ENCODE measurements at places on chromosomes 3 and 15.

GRCh38 chr3:173589116-173589515, 191.6 kb downstream of the NLGN1 start:
- no peak for DNase-seq

DNA sequence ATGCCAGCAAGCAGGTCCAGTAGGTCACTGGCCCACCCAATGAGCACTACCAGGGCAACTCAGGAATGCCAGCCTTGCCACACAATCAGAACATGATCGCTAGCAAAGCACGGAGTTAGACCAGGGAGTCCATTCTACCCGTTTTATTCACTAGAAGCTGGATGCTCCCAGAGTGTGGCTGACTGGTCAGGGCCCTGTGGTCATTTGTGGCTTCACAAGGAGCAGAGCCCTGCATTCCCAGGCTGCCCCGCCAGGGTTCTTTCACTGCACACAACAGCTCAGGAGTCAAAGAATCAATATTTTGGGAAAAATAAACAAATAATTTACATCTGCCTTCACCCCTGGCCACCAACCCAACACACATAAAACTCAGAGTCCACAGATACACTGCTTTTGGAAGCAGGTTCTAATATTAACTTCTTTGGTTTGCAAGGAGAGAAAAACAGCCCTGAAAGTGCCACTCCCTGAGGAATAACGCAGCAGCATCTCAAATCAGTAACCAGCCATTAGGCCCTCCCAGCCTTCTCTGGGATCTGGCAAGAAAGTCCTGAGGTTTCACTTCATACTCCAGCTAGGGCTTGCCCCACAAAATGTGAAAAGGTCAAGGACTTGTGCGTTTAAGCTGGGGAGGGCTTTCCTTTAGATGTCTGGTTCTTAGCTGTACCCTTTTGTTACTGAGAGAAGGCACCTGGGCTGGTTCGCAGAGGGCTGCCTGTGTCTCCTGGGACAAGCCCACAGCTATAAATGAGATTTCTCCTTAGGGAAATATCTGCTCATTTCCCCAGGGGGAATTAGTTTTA, 16.0 kb downstream of the SIAH2 start:
- no peak for DNase-seq

GRCh38 chr3:151890721-151891141, 17.3 kb downstream of the SUCNR1 start:
- DNase-seq, result no peak

- no peak for DNase-seq
These were observed 362.3 kb upstream of the CBLB start for GRCh38 chr3:106231086-106231485.

DNA sequence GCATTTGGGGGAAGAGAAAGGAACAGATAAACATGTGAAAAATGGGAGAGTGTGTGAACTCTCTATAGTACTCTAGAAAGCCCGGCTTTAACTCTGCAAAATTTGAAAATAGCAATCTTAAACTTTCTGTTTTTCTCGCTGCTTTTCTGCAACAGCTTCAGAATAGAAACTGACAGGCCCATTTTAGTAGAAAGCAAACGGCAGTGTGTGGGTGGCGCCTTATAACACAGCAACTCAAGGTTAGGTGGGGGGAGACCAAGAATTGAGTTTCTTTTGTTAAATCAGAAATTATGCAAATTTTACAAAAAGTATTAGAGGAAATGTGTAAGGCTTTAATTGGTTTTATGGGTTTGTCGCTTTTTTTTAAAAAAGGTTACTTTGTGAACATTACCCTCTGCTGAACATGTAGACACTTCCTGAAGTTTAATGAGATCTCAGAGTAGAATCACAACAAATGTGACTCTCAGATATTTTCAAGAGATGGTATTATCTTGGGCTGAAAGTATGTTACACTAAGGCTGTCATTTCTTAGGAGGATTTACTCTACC, 107.0 kb downstream of the PTPRG start:
- no peak for DNase-seq

GRCh38 chr3:138062626-138063025, 52.7 kb downstream of the CLDN18 start:
- DNase-seq, result no peak

GRCh38 chr3:184748219-184749135, 36.6 kb upstream of the MAGEF1 start:
- DNase-seq, result no peak

- no peak for DNase-seq
These were observed 339.9 kb upstream of the RBMS3 start for GRCh38 chr3:28940994-28941393.

DNA sequence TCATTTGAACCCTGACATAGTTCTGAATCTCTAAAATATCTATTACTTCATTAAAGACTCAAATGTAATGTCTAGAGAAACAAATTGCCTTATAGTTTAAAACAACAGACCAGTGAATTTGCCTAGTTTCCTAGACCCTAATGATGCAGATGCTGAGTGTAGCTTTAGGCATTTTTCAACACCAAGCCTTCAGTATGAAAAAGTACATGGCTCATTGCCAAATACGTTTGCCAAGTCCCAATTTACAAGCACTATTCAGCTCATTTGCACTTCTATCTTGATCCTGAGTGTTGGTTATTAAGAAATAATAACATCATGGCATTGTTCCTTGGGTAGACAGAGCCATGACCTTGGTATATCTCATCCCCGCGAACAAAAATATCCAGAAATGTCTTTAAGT, 46.8 kb downstream of the EOMES start:
- no peak for DNase-seq

DNA sequence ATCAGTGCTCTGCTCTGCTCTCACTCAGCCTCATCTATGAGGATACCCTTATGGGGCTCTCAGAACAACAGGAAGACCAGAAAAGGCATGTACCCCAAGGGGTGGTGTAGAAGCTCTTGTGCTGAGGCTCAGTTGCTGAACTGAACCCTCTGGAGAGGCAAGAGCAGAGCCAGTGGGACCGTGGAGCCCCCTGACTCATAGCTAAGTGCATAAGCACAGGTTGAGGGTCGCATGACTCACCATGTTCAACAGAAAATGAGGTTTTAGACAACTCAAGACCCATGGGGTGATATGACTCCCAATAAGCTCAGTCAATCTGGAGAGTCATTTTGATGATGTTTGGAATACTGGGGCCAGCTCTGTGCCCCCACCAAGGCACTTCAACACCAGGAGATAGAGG, 37.3 kb downstream of the CRYGS start:
- DNase-seq, result no peak

GRCh38 chr15:73754461-73754860, 1.3 kb upstream of the INSYN1 start:
- no peak for DNase-seq

DNA sequence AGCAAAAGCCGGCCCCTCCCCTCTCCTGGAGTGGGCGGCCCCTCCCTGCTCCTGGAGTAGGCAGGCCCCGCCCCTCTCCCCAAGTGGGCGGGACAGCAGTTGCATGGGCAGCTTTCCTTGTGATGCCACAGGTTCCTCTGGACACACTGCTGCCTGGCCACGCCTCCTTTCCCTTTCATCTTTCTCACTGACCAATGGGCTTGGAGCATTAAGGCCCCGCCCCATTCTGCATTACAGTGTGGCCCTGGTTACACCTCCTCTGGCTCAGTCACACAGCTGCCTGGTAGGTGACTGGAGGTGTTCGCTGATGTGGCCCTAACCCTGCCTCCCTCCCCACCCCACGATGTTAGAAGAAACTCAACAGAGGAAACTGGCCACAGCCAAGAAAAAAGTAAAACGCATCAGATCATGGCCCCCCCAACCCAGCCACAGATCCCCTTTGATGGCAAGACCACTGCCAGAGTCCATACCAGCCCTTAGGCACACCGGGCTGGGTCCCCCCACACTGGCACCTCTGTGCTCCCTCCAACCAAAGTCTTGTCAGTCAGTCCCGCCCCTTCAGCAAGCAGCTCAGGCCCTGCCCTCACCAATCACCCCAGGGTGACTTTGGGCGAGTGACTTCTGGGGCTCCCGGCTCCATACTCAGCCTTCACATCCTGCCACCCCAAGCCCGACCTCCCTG, 84.3 kb downstream of the ADAMTS7 start:
- DNase-seq, result no peak

DNA sequence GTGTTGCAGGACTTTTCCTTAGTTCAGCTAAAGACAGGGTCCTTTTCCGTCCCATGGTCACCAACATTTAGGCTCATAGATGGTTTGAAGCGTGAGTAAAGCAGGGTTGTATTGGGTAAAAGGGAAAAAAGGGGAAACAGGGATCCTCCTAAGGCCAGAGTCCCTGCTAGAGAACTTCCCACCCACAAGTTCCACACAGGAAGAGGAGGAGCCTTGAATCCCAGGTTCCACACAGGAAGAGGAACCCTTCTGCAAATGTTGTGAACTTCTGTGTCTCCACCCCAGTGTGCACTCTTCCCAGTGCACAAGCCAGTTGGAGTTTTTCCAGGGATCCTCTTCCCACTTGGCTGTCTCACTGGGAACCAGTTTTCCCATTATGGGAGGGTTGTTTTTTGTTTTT, 27.6 kb upstream of the ATP8B4 start:
- DNase-seq, result no peak

- no peak for DNase-seq
These were observed 7.6 kb downstream of the OR5K4 start for GRCh38 chr3:98361289-98361688.

DNA sequence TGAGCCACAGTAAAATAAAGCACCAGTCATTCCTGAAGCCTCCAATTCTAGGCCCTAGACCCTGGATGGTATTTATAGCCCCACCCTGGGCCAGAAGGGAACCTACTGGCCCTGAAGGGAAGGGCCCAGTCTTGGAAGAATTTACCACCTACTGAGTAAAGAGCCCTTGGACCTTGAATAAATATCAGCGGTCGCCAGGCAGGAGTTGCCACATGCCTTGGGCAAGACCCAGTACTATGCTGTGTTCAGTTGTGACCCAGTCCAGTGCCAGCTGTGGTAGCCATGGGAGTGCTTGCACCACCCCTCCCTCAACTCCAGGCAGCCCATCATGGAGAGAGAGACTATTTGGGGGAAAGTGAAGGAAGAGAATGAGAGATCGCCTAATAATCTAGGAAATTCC, 27.0 kb downstream of the NCBP2 start:
- no peak for DNase-seq

GRCh38 chr3:179069762-179070390, 1.7 kb downstream of the ZMAT3 start:
- no peak for DNase-seq

GRCh38 chr3:38118421-38119247, 18.3 kb downstream of the ACAA1 start:
- no peak for DNase-seq

DNA sequence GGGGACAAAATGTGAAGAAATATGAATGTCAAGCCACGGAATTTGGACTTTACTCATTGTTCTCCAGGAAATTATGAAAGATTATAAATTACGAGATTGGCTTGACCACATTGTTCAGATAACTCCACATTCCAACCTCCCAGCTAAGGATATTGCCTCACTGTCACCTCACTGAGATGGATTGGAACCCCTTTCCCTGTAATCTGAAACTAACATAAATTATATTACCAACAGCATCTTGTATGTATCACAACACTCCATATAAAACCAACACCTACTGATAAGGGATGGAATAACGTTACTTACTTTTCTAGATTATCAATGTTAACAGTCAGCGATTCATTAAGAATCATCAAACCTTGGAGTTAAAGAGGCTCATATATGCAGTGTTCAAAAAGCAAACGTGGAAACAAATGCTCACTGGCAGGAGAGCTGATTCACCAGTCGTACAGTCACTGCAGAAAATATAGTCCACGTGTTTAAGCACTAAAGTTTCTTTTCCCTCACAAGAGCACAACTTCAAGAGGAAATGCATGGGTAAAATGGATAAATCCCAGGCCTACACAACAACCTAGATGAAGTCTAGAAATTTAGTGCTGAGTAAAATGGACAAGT, 451.5 kb downstream of the FGF12 start:
- DNase-seq, result no peak

DNA sequence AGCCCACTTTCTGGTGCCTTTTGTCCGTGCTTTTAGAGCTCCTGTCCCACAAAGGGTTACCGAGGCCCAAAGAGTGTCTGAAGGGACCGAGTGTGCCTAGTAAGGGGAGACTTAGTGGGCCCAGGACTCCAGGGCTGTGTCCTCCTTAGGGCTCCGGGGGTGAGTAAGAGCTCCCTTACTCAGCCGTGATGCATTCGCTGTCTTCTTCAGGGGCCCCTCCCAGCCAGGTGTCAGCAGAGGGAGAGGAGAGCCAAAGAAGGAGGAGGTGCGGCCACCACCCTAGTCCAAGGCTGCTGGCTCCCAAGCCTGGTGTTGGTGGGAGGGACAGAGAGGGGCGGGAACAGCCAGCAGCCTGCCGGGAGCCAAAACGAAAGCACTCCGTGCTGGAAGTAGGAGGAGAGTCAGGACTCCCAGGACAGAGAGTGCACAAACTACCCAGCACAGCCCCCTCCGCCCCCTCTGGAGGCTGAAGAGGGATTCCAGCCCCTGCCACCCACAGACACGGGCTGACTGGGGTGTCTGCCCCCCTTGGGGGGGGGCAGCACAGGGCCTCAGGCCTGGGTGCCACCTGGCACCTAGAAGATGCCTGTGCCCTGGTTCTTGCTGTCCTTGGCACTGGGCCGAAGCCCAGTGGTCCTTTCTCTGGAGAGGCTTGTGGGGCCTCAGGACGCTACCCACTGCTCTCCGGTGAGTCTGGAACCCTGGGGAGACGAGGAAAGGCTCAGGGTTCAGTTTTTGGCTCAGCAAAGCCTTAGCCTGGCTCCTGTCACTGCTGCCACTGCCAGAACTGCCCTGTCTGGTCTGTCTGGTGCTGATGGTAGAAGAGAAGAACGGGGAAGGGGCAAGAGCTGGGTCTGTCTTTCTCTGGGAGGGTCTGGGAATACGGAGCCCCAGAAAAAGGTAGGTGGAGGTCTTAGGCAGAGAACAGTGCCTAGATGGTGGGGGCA, at the start of gene IL17RC:
Gene IL17RC (plus strand): TSS at position 365 of the 947 bp plus-strand sequence. CDS start 218 bp downstream, at position 583.
- no peak for DNase-seq

- DNase-seq, result no peak
These were observed at the start of gene FBLN2 for GRCh38 chr3:13548696-13549622. Gene FBLN2, plus strand, starts transcription at chr3:13549125. Its CDS starts 21,231 bp downstream, at chr3:13570356.

All from activated T-cell treated with anti-CD3 and anti-CD28 coated beads for 1 hour (primary cell).